ENCODE measurements at places on chromosomes 3 and 15.

DNA sequence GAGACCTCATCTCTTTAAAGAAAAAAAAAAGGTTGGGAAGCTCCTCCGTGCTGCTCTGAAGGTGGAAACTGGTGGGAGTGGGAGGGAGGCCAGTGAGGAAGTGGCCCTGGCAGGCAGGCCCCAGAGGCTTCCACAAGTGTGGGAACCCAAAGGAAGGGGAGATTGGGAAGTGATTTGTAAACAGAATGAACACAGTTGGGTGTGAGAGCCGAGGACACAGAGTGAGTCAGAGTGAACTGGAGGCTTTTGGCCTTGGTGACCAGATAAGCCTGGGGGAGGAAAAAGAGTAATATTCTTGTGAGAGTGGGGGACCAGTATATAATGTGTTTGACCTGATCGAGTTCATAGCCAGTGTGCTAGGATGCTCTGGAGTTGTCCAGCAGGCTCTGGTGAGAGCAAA lies 23.0 kb downstream of the MKRN2 start:
- DNase-seq = no peak

DNA sequence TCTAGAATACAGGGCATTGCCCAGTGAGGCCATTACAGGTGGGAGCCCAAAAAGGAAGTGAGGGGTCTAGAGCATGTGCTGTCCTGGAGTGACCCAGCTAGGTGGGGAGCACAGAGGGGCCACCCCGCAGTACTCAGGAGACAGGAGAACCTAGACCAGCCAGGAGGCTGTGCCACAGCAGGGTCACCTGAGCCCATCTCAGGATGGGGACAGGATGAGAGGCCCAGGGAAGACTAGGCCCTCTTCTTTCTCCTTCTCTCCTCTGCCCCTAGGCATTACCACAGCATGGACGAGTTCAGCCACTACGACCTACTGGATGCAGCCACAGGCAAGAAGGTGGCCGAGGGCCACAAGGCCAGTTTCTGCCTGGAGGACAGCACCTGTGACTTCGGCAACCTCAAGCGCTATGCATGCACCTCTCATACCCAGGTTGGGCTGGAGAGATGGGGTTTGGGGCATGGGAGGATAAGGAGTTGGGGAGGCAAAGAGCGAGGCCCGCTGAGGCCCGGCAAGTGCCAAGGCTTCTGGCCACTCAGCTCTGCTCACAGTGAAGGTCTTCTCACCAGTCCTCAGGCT lies 20.6 kb downstream of the LOXL1 start:
- no peak for DNase-seq

DNA sequence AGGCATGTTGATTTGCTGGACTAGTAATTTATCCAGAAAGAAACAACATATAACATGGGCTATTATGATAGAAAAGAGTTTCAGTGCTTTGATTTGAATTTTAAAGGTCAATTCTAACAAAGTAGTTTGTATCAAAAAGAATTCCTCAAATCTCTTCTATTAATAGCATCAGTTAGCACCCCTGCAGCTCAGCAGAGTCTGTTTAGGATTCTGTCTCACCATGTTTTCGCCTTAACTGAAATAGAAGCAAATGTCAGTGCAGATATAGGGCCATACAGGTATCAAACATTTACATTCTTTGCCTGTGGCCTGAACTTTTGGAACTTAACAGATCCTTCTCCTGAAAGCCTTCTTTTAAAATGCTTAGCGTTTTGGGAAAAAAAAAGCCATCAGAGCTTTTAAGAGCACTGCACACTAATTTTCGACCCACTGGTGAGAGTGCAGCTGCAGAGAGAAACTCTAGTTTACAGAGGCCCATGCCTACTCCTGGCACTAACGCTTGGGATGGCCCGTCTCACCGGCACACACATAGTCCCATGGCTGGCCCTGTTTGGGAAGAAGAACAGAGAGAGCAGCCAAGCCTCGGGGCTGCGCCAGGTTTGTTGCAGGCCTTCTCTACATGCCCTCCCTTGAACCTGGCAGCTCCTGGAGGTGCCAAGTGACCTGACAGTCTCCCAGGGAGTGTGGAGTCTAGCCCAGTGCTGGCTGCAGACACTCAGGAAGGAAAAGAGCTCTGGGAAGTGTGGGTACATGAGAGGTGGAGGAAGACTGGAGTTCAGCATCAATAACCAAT lies 9.9 kb upstream of the PAQR9 start:
- no peak for DNase-seq

DNA sequence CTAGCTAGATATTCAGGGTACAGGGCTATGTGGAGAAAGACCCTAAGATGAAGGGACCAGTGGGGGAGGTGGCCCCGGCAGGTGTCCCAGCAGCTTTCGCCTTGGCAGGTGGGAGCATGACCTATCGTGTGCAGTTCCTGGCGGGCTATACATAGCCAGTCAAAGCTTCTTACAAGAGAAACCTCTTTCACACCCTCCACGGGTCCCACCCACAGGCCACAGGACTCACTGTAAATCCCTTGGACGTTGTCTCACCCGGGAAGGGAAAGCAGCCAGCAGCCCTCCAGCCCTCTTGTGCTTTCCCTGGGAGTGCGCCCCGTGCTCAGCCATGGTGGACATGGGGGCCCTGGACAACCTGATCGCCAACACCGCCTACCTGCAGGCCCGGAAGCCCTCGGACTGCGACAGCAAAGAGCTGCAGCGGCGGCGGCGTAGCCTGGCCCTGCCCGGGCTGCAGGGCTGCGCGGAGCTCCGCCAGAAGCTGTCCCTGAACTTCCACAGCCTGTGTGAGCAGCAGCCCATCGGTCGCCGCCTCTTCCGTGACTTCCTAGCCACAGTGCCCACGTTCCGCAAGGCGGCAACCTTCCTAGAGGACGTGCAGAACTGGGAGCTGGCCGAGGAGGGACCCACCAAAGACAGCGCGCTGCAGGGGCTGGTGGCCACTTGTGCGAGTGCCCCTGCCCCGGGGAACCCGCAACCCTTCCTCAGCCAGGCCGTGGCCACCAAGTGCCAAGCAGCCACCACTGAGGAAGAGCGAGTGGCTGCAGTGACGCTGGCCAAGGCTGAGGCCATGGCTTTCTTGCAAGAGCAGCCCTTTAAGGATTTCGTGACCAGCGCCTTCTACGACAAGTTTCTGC lies 15.0 kb downstream of the GRK7 start:
- DNase-seq = no peak

DNA sequence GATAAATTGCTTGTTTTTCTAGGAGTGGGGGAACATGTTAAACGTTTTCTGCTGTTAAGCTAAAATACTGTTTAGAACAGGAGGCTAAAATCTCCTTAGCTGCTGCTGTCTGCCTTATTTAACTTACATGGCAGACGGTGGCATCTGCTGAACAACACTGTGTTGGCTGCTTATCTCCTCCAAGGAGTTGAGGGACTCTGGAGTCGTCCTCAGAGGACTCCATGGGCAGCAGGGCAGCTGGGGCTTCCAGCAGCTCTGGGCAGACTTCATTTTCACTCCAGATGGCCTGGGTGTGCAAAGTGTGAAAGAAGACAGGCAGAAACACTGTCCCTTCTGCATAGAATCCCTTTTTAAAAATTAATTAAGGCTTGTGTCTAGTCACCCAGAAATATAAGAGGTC lies 52.9 kb upstream of the NUDT16 start:
- no peak for DNase-seq

DNA sequence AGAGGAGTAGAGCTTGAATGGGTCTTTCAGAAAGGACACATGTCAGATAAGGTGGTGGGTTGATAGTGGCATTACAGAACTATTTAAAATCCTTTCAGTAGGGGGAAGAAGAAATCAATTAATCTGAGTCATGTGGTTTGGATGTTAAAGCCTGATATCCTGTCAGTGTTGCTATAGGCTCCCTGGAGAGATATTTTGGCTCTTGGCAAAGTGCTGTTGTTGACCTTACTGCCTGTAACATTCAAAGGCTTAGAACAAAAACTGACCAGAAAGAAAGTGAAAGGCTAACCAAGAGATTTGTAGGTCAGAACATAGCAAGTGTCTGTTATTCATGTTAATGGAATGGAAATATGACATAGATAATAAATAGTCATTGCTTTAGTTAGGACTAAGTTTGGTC lies 552.9 kb downstream of the DIPK2A start:
- no peak for DNase-seq

GRCh38 chr3:39114456-39114855 lies 7.0 kb downstream of the TTC21A start:
- DNase-seq = no peak

DNA sequence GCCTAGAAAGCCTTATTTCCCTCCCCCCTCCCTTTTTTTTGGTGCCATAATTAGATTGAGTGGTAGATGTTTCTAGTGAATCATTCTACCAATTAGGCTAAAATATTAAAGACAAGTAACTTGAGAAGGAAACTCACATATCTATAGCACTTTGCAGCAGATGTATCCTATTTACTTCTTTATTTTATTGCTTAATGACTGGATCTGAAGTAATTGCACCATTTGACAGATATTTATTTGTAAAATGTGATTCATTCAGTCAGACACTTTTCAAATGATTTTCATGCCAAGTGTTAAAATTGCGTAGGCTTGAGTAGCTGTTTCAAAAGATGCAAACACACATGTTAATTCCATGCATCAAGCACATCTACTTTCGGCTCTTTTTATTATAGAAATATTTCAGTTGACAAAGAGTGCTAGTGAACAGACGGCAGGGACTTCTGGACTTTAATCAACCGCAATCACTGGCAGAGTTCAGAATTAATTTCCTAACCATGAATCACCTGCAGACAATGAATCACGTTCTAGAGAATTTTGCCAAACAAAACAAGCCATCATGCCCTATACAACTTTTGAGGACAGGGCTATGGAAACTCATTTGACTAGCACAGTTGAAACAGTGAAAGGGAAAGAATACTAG lies 636.8 kb downstream of the MECOM start:
- DNase-seq = no peak

GRCh38 chr3:16816048-16816780 lies 68.5 kb upstream of the PLCL2 start:
- no peak for DNase-seq

GRCh38 chr3:174477491-174477890 lies 381.6 kb upstream of the NAALADL2 start:
- DNase-seq = no peak

GRCh38 chr3:111582120-111582474 lies 13.0 kb downstream of the ZBED2 start:
- no peak for DNase-seq

DNA sequence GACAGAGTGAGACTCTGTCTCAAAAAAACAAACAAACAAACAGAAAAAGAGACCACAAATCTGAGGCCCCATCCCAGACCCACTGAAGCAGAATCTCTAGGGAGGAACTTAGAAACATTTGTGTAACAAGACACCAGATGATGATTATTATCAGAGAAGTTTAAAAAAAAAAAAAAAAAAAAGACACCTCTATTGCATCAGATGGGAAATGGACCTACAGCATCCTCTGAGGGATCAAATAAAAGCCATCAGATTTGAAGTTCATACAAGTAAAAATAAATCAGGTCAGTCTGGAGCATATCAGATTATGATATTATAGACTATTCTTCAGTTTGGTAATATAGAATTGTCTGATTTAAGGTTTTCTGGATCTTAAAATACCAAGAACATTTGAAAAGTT lies 21.9 kb upstream of the LIPC start:
- no peak for DNase-seq

DNA sequence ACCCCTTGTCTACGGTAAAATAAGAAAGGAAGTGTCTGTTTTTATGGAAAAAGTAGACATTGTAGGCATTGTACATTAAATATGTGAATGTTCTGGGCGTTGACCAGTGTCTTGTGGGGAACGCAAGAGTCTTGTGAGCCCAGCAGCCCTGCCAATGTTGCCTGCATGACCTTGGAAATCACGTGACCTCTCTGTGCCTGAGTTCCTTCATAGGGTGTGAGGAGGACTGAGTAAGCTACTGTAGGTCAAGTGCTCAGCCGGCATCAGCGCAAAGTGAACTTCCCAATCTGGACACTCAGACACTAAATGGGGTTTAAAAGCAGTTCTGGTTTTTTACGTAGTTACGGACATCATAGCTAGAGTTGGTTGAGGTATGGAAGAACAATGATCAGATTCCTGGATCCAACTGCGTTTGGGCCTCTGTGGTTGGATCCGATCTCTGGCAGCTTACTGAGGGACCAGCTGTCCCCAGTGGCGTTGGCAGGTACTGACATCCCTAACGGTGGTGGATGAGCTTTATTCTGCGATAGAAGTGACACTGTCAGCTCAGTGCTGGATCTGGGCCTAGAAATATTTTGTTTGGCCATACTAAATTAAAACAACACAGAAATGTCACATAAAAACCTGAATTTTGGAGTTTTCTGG lies 63.8 kb downstream of the SPSB4 start:
- no peak for DNase-seq

DNA sequence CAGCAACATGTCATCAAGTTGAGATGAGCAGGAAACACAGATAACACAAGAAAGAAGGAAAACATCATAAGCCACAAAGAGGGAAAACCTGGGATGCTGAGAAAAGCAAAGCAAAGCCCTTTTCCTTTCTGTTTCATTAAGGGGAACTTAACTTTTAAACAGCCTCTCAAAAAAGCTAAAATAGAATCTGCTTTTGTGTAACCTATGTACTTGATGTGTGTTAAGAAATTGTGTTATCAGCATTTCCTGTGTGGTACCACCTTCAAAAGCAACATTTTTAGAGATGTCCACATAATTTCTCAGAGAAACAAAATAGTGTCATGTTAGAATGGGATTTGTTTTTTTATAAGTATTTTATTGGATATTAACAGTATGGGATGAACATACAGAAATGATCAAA lies 206.2 kb downstream of the IL20RB start:
- DNase-seq = no peak

DNA sequence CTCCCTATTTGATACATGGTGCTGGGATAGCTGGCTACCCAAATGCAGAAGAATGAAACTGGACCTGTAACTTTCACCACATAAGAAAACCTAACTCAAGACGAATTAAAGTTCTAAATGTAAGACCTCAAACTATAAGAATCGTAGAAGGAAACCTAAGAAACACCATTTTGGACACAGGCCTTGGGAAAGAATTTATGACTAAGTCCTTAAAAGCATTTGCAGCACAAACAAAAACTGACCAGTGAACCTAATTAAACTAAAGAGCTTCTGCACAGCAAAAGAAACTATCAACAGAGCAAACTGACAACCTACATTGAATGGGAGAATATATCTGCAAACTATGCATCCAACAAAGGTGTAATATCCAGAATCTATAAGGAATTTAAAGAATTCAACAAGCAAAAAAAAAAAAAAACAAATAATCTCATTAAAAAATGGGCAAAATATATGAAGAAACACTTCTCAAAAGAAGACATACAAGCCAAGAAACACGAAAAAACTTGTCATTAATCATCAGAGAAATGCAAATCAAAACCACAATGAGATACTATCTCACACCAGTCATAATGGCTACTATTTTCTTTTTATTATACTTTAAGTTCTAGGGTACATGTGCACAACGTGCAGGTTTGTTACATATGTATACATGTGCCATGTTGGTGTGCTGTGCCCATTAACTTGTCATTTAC lies 37.0 kb downstream of the HDGFL3 start:
- no peak for DNase-seq

GRCh38 chr3:10528046-10528445 lies 22.7 kb upstream of the ATP2B2 start:
- peak; percentile 3 for DNase-seq

All from head of caudate nucleus (tissue), 42 donors.